Ureter (tissue), 1 donor: ENCODE measurements at places on chromosomes 12 and 14.

DNA sequence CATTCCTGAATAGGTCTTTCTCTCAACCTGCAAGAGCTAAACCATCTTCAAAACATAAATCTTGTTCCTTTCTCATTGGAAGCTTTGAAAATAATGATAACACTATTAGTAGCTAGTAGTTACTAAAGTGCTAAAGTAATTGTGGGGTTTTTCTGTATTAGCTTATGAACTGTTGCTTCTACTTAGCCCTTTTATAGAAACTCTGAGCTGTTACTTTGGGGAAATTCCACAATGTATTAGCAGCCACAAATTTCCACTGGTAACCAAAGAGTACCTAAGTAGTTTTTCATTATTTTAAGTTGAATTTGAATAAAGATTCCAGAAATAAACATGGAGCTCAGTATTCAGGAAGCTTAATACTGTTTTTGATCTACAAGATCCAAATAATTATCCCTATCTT lies 6.4 kb upstream of the MAPK1IP1L start:
- DNase-seq = no peak

DNA sequence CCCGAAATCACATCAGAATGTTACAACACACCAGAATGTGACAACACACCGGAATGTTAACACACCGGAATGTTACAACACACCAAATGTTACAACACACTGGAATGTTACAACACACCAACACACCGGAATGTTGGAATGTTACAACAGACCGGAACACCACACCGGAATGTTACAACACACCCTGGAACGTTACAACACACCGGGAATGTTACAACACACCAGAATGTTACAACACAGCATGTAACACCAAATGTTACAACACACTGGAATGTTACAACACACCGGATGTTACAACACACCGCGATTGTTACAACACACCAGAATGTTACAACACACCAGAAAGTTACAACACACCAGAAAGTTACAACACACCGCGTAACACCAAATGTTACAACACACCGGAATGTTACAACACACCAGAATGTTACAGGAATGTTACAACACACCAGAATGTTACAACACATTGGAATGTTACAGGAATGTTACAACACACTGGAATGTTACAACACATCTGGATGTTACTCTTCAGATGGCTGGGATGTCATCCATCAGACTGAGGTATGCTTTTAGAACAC lies 21.1 kb downstream of the CHFR start:
- DNase-seq = no peak

- no peak for DNase-seq
Measured at GRCh38 chr12:114311974-114312373, 94.0 kb downstream of the TBX5 start.

DNA sequence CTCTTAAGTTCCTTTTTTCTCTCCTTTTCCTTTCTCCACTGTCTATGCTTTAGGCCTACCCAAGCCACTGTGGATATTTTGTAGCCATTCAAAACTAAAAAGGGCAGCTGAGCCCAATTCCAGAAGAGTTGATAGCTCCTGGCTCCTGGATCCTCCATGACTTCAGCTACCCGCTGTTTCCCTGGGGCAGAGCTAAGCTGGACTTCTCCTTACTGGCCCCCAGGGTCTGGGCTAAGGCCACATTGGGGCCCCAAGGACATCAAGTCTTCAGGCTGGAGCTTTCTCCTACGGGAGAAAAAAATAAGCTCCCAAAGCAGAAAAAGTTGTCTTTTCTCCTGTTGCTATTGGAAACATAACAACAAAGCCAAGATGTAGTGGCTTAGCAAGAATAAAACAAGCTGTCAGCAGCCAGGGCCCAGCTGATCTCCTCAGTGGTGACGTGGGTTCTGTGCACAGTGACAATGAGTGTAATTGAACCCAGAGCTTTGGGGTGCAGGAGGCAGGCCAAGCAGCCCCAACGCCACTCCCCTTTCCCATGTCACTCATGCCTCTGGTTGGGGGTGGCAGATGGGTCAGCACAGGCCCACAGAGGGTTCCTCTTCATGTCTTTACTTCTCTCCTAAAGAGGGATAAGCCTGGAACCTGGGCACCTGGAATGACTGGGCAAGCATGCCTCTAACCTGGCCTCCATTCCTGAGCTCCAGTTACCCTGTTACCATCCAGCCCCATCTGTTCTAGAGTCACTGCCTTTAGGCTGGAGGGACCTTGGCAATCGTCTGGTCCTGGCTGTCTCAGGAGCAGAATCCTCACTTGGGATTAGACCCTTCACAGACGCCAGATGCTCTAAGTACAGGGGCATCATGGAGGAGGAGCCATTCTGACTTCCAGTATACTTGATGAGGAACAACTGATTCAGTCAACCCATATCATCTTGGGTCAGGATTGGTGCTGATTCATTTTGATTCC lies 171.2 kb downstream of the ZFP36L1 start:
- no peak for DNase-seq

GRCh38 chr12:55718624-55719275 lies 1.4 kb upstream of the RDH5 start:
- no peak for DNase-seq

DNA sequence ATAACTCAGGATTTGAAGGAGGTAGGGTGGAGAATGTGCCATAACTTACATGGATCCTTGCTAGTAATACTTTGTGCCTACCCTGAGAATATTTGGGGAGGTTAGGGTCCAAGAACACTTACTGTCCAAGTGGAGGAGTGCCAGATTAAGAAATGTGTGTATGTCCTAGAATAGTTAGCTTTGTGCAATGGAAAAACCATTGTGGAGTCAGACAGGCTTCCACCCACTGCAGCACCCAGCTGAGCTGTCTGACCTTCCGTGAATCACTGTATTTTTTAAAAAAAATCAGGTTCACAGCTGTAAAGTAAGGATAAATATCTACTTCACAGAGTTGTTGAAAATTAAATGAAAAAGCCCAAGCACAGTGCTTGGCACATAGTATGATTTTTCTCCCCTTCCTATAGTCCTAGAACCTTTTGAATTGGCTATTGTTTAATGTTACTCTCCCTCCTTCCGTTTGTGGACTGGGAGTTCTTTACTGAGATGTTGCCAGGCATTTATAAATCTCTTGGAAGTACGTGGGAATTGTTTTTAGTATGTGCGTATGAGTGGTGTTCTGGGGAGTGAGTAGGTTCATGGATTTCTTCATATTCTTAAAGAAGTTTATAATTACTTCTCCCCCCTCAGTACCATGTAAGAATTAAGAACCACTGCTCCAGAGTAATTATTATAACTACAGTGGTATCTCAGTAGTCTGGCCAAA lies 9.2 kb downstream of the RAB21 start:
- no peak for DNase-seq

DNA sequence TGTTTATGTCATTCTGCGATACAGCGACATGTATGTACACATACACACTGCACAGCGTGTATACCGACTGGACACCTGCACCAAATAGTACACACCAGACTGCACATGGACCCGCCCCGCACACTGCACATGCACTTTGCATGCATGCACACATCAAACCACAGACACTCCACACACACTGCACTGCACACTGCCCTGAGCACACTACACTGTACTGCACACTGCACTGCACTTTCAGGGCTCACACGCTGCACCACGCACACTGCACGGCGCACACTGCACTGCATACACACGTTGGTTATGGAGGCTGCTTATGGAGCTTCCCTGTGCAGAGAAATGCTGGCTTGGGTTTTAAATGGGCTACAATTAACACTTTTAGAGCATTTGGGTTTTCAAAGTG lies 1.6 kb downstream of the PAPLN start:
- DNase-seq = no peak

GRCh38 chr12:124480469-124481256 lies 86.7 kb downstream of the NCOR2 start:
- DNase-seq = no peak

DNA sequence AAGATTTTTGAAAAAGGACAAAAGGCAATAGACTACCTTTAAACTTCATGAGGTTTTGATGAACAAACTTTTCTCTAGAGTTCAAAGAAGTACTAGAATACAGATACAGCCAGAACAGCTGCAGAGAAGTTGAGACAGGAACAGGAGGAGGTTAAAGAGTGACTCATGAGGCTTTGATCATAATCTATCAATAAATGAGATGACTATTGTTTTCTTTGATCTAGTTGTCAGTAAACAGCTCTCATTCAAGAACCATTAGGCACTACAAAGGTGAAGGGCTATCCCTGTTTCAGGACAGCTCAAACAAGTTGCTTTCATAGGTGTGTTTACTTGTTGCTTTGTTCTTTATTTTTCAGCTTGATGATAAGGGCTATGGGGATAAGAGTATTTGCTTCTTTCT lies 2.4 kb downstream of the WASHC3 start:
- no peak for DNase-seq

DNA sequence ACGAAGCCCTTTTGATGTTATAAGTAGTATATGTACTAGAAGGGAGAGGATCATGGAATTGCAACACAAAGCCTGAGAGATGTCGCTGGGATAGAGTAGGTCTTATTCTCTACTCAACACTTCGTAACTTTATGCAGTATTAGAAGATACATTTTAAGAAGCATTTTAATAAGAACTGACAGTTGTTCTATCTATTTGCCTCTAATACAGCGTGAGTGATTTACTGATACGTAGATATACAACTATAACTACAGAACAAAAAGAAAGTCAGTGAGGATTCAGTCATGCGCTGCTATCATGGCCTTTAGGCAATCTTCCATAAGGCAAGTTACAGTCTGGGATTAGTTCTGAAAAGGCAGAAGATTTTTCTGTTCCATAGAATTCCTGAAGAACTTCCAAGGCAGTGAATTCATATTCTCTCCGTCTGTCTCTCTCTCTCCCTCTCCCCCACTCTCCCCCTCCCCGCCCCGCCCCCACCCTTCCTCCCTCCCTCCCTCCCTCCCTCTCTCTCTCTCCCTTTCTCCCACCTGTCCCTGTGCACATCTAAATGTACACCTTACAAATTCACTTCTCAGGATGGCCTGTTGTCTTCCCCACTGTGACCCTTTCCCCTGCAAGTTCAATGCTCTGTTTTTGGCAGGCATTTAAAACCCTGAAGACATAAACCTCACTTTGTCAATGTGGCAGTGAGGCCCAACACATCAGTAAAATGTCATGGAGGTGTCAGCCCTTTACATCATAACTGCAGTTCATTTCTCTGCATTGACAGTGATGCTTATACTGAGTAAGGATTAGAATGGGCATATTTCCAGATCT lies 470.6 kb downstream of the EGLN3 start:
- no peak for DNase-seq

DNA sequence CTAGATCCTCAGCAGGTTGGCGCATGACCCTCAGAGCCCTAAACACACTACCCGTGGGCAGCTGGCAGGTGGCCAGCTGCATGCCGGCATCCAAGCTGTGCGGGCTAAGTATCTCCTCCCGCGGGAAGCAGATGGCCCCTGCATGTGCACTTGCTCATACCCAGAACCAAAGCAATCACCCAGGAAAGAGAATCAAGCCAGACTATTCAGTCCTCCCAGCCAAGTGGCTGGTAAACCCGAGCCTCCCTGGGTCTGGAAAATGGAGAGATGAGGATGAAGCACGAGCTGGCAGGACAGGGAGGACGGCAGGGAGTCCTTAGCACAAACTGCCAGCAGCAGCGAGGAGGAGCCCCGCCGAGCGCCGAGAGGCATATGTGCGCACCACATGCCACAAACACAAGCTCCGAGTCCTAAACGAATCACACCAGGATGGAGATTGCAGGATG lies 139.7 kb downstream of the RIMBP2 start:
- DNase-seq = no peak

GRCh38 chr12:65464930-65465329 lies 186.4 kb downstream of the MSRB3 start:
- DNase-seq = no peak

- DNase-seq = no peak
Measured at GRCh38 chr12:71556875-71557274, 106.8 kb downstream of the ZFC3H1 start.

GRCh38 chr12:12157424-12157823 lies 86.7 kb downstream of the BCL2L14 start:
- DNase-seq = no peak

DNA sequence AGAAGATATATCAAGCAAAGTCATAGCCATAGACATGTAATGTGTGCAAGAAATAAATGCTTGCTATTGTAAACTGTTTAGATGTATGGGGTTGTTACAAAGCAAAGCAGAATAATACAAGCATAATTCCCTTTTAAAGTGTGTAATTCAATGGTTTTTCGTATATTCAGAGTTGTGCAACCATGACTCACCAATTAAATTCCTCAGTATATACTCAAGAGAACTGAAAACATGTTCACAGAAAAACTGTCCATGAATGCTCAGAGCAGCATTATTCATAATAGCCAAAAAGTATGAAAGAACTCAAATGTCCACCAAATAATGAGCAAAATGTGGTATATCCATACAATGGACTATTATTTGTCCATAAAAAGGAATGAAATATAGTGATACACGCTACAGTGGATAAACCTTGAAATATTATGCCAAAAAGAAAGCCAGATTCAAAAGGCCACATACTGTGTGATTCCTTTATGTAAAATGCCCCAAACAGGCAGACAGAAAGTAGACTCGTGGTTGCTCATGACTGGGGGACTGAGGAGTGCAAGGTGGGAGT lies 9.3 kb downstream of the GXYLT1 start:
- no peak for DNase-seq

DNA sequence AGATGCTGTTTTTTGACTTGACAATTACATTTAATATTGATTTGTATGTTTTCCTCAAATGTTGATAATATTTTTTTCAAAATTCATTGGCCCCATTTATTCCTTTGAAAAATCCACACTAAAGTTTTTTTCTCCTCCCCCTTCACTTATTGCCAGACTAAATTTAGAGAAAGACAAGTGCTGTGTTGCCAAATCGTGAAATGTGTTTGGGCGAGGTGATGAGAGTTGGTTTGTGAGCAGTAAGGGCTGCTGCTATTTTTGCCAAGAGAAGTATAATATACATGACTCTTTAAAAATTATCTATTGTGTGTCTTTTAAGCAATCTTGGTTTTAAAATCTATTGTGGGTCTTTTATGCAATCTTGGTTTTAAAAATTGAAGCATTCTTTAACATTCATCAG lies 188.9 kb downstream of the PPFIA2 start:
- no peak for DNase-seq

DNA sequence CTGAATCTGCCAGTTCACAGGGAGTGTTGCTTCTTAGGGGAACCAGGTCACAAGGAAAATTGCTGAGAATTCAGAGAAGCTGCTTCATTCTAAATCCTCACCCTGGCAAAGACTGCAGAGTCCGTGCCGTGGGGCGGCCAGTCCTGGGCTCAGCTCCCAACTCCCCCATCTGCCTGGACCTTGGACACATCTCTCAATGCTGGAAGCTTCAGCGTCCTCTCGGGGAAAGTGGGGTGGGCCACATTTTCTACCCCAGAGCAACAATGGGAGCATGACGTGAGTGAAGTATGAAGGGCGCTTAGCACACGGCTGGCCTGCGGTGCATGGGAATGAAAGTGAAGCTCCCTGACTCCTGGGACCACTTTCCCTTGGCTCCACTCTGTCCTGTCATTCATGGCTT lies 31.2 kb downstream of the HVCN1 start:
- no peak for DNase-seq

- no peak for DNase-seq
Measured at GRCh38 chr14:38623661-38624060, 367.8 kb upstream of the CLEC14A start.

DNA sequence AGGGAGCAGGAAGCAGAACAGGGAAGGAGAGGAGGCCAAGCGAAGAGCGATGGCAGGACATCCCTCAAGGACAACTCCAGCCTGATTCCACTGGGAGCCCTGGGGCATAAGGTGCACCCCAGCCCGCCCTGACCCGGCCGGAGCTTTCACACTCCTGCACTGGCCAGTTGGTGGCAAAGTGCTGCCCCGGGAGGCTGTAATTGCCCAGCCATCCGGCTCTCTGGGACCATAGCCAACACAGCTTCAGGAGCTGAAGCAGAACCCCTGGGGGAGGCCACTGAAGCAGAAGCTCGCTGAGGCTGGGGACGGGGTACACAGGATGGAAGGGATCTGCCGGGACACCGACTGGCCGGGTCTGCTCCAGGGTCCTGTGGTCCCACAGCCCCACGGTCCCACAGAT lies 41.9 kb upstream of the BEGAIN start:
- no peak for DNase-seq
